ENCODE measurements at places on chromosomes 1 and 21.

- DNase-seq: no peak
Observed at GRCh38 chr1:205470131-205470530, 14.3 kb upstream of the BLACAT1 start.

- no peak for DNase-seq
Observed at GRCh38 chr1:230345139-230345885, 80.8 kb downstream of the PGBD5 start.

DNA sequence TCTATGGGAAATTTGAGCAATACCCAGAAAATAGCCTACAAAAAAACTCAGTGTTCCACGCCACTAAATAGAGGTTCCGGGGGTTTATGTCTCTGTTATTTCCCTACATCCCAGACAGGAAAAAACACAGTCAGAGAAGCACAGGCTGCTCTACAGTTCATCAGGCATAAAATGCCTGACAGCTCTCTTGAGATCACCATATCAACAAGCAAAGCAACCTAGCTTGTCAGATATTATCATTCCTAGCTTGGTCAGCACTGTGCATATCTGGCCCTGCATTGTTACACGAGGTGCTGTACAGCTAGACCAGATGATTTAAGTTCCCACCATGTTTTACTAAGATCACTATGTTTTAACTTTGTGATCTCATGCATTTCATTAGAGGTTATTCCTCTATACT, 172.6 kb downstream of the PTPRC start:
- DNase-seq: no peak

- no peak for DNase-seq
Observed at GRCh38 chr1:2344121-2344681, 47.2 kb downstream of the MORN1 start.

DNA sequence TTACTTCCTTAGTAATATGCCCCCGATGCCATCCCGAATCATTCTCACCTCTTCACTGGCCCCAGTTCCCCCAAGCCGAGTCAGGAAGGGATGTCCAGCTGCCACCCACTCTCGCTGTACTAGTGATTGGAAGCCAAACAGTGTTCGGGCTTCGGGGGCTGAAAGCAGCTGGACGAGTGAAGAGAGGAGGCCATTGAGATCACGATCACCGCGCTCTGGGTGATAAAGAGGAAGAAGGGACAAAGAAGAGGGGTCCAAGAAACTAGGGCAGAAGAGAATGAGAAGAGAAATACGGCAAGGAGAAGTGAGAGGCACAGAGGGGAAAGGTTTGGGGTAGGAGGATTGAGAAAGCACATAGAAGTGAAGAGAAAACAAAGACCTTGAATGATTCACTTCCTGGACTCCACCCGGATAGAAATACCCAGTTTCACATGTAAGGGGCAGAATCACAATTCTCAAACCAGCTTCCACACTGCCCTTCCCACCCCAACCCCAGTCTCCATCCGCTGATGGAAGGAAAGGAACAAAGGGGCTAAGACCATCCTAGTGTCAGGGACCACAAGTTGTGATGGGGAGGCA, 3.7 kb upstream of the SF3B4 start:
- DNase-seq: no peak

GRCh38 chr21:26877018-26877417, 31.8 kb upstream of the ADAMTS1 start:
- DNase-seq: no peak

DNA sequence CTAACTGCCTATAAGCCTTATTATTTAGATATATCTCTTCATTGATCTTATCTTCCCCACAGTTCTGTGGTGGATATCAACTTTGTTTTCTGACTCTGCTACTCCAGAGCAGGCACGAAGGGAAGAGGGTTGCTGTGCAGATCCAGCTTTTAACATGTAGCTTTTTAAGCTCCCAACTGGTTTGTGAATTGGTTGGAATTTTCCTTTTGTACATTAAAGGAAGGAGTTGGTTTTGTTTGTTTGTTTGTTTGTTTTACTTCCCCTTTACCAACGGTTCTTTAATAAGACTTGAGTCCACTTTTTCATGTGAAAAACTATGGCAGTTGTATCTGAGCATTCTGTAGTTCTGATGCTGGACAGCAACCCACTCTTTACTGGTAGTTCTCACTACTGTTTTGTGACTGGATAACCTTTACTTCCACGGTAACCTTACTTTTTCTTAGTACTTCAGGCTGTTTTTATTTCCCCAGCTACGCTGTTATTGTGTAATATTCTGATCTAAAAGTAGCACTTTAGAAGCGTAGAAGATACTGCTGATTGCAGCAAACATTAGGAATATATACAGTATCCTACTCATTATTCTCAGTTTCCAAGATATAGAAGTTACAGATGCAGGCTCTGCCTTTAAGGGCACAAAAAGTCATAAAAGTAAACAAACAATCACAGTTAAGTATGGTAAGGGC, 1.6 kb downstream of the GNPAT start:
- DNase-seq: no peak

DNA sequence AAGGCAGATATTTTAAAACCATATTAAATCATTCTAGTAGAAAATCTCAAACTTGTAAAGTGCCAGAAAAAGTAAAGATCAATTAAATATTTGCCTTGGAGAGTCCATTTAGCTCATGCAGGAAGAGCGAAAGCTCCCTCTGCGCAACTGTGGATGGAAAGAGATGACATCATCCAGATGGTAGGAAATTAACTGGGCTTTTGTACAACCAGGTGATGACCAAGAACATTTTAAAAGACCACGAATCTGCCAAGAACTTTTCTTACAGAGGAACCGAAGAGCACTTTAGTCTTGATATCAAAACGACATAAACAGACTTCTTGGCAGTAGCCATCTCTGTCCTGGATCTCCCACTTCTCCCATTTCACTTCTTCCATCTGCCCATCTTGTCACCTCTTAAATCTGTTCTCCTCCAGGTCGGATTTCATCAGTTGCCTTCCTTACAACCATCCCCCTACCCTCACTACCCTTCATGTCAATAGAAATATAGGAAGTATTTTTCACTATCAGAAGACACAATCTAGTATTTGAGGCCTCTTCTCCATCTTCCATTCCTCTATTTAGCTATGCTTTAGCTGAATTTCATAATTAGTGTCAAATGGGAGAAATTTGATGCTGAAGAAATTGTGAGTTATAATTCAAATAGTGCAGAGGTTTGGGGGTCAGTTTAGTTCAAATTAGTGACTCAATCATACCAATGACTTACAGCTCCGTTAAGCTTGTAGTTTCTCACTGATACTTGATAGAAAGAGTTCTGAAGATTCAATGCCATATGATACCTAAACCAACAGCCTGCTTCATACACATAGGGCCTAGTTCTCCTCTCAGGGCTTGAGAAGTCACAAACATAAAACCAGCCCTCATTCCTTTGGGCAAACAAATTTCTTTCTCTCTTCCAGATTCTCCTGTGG, 22.0 kb upstream of the DNASE2B start:
- DNase-seq: no peak

GRCh38 chr1:22104865-22105437, 37.9 kb downstream of the WNT4 start:
- DNase-seq: peak; percentile 38

- DNase-seq: no peak
Observed at GRCh38 chr1:6004412-6005123, 12.3 kb upstream of the NPHP4 start.

DNA sequence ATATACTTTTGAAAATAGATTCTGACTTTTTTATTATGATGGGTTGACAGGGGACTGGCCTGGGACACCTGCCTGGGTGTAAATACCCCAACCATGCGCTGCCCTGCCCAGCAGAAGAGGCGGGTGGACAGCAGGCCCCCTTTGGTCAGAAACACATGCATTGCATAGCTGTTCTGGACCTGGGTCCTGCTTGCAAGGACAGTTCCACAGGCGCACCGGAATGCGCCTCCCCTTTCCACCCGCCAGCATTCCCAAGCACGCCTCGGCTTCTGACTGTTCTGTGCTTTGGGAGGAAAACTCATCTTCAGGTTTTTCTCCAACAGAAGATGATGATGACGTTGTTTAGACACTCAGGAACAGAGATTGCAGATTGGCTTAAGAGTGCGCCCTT, 428 bp upstream of the ZNF678 start:
- no peak for DNase-seq

- no peak for DNase-seq
Observed at GRCh38 chr1:197234581-197234980, 33.5 kb upstream of the CRB1 start.

DNA sequence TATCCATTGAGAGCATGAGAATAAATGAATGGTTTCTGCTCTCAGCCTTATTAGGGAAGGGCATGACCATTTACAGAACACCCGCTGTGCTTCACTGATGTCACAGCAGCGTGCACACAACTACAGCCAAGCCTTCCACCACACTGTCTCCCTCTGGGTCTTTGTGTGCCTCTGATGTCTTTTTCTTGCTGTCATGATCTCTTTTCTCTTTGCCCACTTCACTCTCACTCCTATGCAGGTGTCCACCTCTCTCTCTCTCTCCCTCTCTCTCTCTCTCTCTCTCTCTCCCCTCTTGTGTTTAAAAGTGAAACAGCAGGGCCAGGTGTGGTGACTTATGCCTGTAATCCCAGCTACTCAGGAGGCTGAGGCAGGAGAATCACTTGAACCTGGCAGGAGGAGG, 232.5 kb upstream of the JUN start:
- DNase-seq: no peak

DNA sequence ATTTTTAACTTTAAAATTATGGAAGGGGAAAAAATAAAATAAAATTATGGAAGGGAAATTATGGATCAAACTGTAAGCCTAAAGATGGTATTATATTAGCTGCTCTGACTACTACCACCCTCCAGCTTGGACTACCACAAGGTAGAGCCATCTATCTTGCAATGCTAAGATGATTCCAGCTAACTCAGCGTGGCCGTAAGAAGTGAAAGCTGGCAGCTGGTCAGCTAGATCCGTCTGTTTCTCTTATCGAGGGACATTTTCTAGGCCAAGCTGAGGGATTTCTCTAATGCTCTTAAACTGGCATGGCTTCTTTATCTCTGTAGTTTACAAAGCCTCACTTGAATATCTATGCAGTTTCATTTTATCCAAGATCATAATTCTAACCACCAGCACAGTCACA, 31.5 kb downstream of the LYST start:
- DNase-seq: no peak

DNA sequence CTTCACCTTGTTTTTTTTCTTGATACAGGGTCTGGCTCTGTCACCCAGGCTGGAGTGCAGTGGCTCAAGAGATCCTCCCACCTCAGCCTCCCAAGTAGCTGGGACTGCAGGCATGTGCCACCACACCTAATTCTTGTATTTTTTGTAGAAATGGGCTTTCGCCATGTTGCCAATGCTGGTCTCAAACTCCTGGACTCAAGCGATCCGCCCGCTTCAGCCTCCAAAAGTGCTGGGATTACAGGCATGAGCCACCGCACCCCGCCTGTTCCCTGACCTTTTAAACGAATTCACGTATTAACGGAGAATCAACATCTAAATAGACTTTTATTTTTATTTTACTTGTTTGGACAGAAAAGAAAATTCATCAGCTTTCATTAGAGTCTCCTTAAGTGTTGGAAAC, 104.8 kb downstream of the PGBD5 start:
- no peak for DNase-seq

- DNase-seq: no peak
Observed at GRCh38 chr1:205547936-205548827, 43.7 kb downstream of the CDK18 start.

DNA sequence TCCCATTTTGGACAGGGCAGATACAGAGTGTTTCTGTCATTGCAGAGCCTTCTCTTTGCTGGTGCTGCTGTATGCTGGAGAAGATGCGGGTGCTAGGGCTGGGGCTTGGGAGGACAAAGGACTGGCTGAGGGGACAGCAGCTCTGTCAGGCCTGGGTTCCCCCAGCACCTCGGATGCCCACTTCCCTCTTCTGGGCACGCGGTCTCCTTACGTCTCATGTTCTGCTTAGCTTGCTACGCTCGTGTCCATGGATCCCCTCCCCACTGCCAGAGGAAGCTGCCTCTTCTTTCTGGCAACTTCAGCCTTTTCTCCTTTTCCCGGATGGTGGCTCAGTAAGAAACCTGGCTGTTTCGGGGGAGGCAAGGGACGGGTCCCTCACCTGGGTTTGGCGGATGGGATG, 75.7 kb downstream of the ARHGEF10L start:
- no peak for DNase-seq

- DNase-seq: peak; percentile 34
Observed at GRCh38 chr1:33094971-33095604, 14.1 kb downstream of the AZIN2 start.

DNA sequence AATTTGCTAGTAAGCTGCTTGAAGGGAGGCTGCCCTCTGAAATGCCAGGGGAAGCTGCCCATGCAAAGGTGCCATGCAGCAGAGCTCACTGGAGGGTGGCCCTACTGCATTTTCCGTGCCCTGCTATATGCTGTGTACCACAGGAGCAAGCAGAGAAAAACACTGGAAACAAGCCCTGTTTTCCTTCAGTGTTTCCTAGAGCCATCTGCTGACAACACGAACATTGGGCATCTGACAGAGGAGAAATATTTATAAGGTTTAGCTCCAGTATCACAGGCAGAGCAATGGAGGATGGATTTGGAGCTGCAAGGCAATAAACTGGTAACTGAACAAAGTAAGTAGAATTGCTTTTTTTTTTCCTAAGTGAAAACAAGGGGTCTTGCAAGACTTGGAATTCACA, 198.4 kb downstream of the USP25 start:
- DNase-seq: no peak

- no peak for DNase-seq
Observed at GRCh38 chr1:167681451-167682098, 40.2 kb upstream of the MPZL1 start.

- DNase-seq: no peak
Observed at GRCh38 chr1:84675106-84675505, 15.2 kb downstream of the SSX2IP start.

DNA sequence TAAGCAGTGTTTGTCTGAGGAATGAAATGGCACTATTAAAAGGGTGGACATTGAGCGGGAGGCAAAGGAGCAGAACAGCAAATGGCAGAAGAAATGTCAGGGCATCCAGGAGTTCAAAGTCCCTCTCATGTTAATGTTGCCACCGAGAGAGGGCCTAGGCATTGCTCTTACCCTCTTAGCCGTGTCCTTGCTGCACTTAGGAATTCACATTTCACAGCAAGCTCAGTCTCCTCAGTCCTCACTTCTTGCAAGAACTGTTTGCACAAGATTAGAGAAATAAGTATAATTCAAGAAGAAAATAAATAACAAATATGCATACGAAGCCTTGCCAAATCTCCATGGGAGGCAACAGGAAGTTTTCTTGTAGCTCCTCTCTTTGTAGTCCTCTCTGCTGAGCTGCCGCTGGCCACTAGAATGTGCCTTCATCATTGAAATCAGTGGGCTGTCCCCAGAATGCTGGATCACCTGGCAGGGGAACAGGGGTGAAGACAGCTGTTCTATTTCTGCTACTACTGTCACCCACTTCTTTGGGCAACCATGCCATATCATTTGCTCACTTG, 205.8 kb downstream of the ZNF326 start:
- no peak for DNase-seq

DNA sequence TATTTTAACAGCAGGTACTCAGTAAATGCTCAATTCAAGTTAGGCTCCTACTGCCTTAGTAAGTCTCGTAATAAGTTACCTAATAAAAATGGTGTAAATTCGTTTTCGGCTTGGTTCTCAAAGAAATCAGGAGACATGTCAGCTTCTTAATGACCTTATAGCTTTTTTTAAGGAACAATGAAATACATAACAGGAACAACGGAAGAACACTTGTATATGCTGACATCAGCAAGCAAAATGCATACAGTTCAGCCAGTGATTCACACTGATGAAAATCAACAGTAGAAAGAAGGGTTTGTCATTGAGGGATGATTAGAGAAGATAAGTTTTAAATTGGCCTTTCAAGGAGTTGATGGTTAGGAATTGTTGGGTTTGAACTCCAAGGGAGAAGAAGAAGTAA, 13.3 kb downstream of the RPTN start:
- DNase-seq: no peak

- DNase-seq: no peak
Observed at GRCh38 chr1:11064942-11065341, 5.1 kb upstream of the SRM start.
